ENCODE measurements at places on chromosomes 2 and 18. TPM values are rescaled to one million over a fixed set of nuclear protein-coding genes. Genes with fewer than 3 reads are reported as not detected.

Gene SERPINB7
- not detected for total RNA-seq

Gene TBR1
- not detected for total RNA-seq

Gene SLC5A7
- total RNA-seq, result 0.19 TPM

Gene MEIS1
- 41.7 TPM for total RNA-seq

Gene TTR
- not detected for total RNA-seq

Gene GPR17
- total RNA-seq, result not detected

Gene LAMA3
- 3.3 TPM for total RNA-seq

Gene ANKAR
- 8.1 TPM for total RNA-seq

Gene DTNB
- total RNA-seq, result 4.5 TPM

Gene PDCD1
- 2.0 TPM for total RNA-seq

Gene VSNL1
- total RNA-seq, result 10.4 TPM

Gene SAG
- total RNA-seq, result not detected

DNA sequence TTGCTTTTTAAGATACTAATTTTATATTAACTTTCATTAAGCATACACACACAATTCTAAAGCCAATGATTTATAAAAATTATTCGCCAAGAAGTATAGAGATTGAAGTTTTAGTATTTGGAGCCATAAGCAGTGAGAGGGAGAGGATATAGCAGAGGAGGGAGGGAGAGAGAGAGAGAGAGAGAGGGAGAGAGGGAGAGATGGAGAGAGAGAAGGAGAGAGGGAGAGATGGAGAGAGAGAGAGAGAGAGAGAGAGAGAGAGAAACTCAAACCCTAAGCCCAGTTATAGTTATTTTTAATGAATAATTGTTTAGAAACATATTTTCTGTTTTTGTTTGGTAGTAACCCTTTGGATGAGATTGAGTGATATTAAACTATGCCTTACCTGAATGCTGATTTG lies 5.3 kb downstream of the TWIST2 start:
- DNase-seq, result no peak

DNA sequence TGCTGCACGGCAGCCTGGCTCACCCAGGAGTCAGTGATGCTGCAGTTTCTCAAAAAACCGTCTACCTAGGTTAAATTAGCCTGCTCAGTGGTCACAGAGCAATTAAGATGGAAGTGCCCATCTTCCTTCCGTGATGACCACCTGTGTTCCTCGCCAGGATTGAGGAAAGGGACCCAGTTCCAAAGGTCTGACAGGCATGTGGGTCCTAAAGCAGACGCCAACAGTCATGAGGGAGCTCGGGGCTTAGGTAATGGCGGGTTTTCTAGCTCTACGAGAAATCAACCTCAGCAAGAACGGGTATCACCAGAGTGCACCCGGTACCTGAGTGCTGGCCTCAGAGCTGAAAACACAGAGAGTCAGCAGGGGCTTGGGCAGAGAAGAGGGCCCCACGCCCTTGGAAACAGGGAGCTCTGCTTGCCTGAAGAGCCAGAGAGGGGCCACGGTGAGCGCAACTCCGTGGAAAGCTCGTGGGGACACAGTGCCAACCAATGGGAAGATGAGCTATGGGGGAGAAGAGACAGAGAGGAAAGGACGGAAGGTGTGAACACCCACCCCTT lies 34.3 kb upstream of the DNMT3A start:
- no peak for DNase-seq

DNA sequence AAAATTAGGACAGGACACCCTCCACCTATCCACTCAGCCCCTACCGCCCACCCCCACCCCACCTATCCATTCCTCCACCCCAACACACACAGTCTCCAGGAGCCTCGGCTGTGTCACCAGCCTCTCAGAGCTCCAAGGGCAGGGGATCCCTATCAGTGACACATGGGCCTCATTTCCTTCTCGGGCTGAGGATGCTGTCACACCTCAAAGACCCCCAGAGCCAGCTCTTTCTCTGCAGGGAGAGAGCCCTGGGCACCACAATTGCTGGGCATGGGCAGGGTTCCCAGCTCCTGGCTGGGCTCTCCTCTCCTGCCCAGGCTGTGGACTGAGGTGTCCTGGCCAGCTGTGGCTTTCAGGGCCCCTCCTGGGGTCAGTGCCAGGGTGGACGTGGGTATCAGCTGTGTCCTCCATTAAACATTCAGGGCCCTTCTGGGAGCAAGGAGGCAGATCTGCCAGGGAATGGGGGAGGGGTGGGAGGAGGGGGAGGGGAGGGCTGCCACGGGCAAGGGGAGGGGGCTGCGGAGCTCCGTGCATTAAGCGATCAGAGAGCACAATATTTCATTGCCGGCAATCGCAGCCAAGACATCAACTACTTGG lies 14.3 kb upstream of the ECEL1 start:
- DNase-seq, result no peak

GRCh38 chr2:12554224-12555011 lies 162.3 kb upstream of the TRIB2 start:
- no peak for DNase-seq

DNA sequence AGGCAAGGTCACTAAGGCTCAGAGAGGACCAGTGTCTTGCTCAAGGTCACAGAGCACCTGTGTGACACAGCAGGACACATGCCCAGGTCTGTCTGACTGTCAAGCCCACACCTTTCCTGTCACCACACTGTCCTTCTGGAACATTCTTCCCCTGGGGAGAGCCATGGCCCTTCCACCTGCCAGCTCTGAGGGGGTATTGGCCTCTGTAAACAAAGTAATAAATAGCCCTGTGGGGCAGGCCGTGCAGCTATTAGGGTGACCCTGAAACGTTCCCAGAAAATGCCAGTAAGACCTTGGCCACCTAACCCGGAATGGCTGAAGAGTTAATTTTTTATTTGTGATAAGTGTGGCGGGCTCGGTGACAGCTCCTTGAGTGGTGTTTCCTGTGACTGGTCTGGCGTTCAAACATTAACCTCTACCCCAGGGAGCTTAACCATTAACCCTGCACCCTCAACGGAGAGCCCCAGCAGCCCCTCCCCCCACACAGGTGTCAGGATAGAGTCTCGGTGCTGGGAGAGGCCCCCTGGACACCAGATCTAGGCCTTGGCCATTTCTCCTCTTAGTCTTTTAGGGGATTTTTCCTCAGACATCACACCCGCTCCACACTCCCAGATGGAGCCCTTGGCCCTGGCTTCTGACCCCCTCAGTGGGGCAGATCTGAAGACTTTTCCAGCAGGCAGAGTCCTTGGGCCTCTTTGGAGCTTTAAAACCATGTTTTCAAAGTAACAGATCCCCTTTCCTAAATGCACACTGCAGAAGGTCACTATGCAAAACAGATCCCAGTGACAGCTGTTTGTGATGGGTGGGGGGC lies 36.6 kb downstream of the SCTR start:
- no peak for DNase-seq

- DNase-seq, result no peak
These were observed 148.8 kb downstream of the SNTG2 start for GRCh38 chr2:1099418-1099817.

GRCh38 chr2:60486067-60486466 lies 67.4 kb downstream of the BCL11A start:
- DNase-seq, result no peak

GRCh38 chr2:216195565-216196029 lies 86.4 kb downstream of the XRCC5 start:
- no peak for DNase-seq

DNA sequence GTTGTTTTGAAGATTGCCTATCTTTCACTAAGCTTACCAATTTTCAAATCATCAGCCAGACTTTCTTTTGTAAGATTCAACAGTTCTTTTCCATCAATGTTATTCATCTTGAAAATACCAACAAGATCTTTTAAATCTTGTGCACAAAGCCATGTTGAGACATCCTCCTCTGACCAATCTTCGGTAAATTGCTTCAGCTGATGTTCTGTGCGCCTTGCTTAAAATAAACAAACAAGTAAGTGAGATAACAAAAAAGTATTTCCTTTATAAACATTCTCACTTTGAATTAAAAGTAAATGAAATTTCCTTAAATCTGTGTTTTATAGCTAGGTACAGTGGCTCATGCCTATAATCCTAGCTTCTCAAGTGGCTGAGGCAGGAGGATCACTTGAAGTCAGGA lies 30.3 kb downstream of the WDSUB1 start:
- no peak for DNase-seq

DNA sequence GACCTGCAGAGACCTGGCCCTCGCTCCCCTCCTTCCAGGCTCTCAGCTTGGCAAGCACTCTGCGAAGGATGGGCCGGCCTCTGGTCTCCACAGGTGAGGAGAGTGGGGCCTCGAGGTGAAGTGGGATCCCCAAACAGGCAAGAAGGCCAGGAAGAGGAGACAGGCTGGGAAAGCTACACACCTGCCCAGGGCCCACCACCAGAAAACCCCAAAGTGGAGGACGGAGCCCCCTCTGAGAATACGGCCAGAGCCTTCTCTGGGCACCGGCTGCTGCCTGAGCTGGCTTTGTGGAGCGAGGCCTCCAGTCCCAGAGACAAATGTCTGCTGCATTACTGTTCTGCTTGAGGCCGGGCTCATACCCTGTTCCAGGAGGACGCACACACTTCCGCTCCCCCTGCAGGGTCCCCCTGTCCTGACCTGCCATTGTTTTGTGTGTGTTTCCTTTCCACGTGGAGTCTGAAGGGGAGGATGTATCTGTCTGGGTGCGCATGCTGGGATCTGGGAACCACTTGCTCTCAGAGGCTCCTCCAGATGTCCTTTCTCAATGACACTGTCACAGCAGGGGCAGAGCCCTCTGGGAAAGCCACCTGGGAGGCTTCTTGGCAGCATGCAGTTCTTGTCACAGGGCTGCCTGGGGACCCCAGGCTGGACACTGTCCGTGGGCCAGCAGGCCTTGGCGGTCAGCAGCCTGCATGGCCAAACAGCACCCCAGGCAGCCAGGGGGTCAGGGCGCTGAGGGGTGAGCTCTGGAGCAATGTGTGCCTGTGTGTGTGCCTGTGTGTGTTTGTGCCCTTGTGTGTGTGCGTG lies 20.8 kb downstream of the KCNF1 start:
- no peak for DNase-seq

GRCh38 chr2:174614261-174614660 lies 16.7 kb upstream of the WIPF1 start:
- DNase-seq, result no peak

GRCh38 chr2:118010473-118010872 lies 3.4 kb downstream of the CCDC93 start:
- DNase-seq, result no peak

DNA sequence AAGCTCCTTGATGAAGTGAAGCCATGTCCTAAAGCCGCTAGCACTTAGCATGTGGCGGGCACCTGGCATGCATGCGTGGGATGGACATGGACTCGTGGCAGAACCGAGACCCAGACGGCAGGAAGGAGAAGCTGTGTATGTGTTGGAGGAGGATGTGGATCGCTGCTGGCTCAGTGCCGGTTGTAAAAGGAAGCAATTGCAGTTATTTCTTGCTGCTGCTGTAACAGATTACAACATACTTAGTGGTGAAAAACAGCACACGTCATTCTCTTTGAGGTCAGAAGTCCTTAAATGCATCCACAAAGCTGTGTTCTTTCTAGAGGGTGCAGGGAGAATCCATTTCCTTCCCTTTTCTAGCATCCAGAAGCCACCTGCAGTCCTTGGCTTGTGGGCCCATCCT lies 74.6 kb downstream of the AGAP1 start:
- DNase-seq, result peak; percentile 27

DNA sequence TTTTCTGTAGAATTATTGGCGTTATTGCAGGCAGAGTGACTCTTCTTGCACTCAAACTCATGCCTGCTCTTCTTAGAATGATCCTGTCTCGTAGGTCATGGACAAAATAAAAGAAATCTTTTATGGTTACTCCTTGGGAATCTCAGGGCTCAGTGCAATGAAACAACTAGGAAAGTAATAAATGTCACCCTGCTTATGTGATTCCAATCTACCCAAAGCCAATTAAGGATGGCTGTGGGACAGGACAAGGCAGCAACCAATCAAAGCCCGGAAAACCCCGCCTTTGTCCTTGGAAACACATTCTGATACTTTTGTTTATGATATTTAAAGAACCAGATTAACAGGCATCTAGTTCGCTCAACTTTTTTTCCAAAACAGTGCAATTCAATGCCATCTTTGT lies 53.0 kb downstream of the GRB14 start:
- no peak for DNase-seq

- no peak for DNase-seq
These were observed 84.1 kb downstream of the GLI2 start for GRCh38 chr2:120819720-120820210.

DNA sequence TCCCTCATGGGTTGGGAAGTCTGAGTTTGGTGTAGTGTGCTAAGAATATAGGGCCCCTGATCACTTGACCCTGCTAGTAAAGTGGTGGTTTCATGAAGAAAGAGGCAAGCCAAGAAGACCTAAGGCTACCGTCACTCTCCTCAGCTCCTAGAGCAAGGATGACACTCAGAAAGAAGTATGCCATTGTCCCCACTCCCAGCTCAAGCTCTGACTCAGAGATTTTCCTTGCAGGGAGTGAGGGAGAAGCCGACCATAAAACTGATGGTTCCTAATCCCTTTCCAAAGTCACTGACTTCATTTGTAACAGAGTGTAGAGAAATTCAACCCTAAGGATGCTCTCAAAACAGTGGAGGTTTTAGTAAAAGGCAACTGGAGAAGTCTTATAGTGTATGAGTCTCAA lies 80.9 kb downstream of the ICA1L start:
- DNase-seq, result no peak

- DNase-seq, result no peak
These were observed 249.9 kb upstream of the SIX2 start for GRCh38 chr2:45259138-45259537.

- no peak for DNase-seq
These were observed 152.2 kb downstream of the CBLN2 start for GRCh38 chr18:72391951-72392350.

- no peak for DNase-seq
These were observed 603.6 kb downstream of the FBXO15 start for GRCh38 chr18:73544032-73544431.

GRCh38 chr18:3209859-3210569 lies 9.8 kb downstream of the MYOM1 start:
- DNase-seq, result no peak

GRCh38 chr2:219124381-219125110 lies 36.1 kb downstream of the NHEJ1 start:
- DNase-seq, result no peak

DNA sequence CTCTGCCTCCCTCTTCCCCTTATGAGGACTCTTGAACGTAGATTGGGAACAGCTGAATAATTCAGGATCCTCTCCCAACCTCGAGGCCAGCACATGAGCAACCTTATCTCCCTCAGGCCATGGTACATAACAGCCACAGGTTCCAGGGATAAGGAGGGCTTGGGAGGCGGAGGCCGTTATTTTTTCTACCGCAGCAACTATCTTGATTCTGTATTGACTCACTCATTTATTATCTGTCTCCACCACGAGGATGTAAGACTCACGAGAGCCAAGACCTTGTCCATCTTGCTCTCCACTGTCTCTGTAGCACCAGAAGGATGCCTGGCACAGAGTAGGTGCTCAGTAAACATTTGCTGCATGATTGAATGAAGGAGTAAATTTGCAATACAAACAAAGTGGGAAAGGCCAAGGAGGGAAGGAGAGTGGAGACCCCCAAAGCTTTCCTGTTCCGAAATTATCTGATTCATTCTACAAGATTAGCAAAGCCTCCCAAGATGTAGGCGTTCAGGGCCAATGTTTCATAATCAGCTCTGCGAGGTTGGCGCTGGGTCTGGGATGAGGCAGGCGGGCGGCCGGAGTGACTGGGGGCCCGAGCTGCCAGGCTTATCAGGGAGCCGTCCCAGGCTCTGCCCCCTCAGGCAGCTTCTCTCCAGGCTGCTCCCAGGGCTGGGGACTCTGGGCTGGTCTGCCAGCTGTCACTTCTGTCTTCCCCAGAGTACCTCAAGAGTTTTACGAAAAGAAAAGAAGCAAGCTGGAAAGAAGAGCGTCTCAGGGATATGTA lies 31.6 kb downstream of the INPP5D start:
- DNase-seq, result no peak
